Activated naive CD4-positive, alpha-beta T cell treated with anti-CD3 and anti-CD28 coated beads, Interleukin-2, amount 50 U/mL, for 72 hours (primary cell): ENCODE measurements at places on chromosomes 6 and 20. TPM values are rescaled to one million over a fixed set of nuclear protein-coding genes. Genes with fewer than 3 reads are reported as not detected.
A peak's percentile ranks its signal among the peaks of the same experiment; 100 is the strongest.

CTCFL gene
- not detected for total RNA-seq

OPRM1 gene
- total RNA-seq = not detected

POU5F1 gene
- total RNA-seq = 0.59 TPM

PRL gene
- total RNA-seq = not detected

PBOV1 gene
- total RNA-seq = not detected

PNLDC1 gene
- 0.80 TPM for total RNA-seq

PTCRA gene
- total RNA-seq = not detected

CYP24A1 gene
- total RNA-seq = not detected

LY6G6C gene
- total RNA-seq = not detected

MEI4 gene
- not detected for total RNA-seq

HLA-F gene
- 504 TPM for total RNA-seq

DNA sequence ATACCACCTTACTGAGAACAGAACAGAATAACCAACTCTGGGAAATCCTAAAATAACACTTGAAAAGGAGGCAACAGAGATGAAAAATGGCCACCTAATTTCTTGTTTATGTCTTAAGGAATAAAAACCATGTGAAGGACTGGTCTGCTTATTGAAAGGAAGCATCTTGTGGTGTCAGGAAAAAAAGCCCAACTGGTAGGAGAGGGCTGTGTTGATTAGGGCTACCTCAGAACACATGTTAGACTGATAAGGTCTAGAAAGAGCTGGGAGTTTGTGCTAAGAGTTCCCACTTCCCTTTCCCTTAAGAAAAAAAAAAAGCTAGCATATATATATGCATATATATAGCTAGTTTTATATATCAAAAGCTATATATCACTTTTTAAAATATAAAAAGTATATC lies 425.3 kb upstream of the BTBD3 start:
- no peak for DNase-seq

- DNase-seq = no peak
Observed at GRCh38 chr20:62321521-62321948, 18.7 kb downstream of the ADRM1 start.

DNA sequence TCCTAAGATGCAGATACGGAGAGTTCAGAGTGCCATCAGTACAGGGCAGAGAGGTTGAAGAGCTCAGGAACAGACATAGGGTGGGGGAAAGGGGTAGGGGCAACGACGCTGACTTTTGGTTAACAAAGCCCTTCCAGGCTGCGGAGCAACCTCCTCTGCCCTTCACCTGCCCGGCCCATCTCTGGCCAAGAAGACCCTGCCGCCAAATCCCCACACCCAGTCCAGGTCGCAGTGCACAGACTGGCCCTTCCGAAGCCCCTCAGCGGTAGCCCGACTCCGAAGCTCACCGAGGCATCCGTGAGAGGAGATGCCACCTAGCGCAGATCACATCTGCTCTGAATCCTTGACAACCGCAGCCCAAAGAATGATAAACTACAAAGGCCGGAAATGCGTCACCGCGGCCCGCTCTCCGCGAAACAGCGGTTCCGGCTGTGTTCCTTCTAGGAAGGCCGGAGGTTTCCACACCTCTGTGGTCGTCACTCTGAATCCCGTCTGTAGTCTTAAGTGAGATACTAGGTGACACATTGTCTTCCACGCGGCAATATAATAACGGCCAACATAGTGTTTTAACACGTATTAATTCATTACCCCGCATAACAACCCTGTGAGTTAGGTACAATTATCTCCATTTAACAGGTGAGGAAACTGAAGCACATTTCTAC lies at the start of gene ZSCAN23:
Gene ZSCAN23, minus strand, starts transcription at position 380 of the 662 bp plus-strand sequence. CDS start 7,225 bp downstream, outside the sequence.
- DNase-seq = peak; percentile 78

- DNase-seq = no peak
Observed at GRCh38 chr6:108746366-108746765, 101.9 kb upstream of the ARMC2 start.

DNA sequence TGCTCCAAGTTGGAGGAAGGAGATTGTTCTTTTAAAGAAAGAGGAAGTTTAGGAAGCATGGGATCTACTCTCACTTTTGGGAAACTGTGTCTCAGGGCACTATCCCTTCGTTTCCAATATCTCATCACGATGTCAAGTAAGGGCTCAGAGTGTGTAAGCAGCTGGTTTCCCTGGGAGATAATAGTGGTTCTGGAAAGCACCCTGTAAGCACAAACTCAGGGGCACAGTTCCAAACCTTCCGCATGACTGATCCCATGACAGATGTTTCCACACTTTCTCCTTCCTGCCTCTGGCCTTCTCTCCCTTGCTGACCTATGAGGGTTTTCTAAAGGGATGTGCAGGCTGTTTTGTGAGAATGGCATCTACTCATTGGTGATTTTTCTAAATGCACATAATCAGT lies 33.9 kb downstream of the ADTRP start:
- no peak for DNase-seq

- no peak for DNase-seq
Observed at GRCh38 chr6:169188051-169188470, 65.6 kb downstream of the THBS2 start.

- no peak for DNase-seq
Observed at GRCh38 chr6:122695188-122695587, 84.3 kb upstream of the FABP7 start.

DNA sequence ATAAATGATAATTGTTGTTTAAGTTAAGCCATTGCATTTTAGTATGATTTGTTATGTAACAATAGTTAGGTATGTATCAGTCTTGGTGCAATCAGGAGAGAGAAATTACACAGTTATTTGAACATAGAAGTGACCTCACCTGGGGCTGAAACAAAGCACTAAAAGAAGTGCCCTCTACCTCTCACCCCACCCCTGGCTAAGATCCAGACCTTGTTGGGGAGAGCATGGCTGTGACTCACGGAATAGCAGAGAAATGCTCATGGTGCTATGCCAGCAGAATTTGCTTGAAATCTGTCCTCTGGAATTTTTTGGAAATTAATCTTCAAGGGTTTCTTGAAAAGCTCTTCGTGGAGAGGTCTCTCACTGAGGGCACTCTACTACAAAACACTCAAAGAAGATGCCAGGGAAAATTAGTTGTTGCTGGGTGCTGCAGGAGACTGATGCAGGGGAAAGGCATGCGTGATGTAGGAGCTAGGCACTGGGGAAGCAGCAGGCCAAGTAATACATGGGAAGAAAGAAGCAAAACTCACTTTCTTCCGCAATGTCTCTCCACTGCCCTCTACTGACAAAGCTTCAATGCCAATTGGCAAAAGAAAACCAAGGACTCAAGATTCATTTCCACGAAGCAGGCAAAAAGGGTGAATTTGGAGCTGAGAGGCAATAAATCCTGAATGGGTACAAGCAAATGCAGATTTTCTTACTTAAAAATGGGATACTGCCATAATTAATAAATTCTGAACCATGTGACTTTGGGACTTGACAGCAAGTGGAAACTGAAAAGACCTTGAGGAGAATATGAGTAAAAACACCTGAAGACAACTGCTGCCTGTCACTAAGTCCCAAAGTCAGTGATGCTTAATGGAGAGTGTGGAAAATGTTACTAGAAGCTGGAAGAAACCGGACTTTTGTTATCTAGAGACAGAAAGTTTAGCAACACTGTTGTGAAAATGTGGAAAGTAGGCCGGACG lies 136.3 kb upstream of the ZNF184 start:
- DNase-seq = no peak

- DNase-seq = peak; percentile 51
Observed at GRCh38 chr6:142902636-142903053, 42.3 kb downstream of the HIVEP2 start.

- no peak for DNase-seq
Observed at GRCh38 chr20:13009682-13010406, 1.1 kb downstream of the SPTLC3 start.

- DNase-seq = no peak
Observed at GRCh38 chr6:41247882-41248705, 19.9 kb downstream of the TREML4 start.

DNA sequence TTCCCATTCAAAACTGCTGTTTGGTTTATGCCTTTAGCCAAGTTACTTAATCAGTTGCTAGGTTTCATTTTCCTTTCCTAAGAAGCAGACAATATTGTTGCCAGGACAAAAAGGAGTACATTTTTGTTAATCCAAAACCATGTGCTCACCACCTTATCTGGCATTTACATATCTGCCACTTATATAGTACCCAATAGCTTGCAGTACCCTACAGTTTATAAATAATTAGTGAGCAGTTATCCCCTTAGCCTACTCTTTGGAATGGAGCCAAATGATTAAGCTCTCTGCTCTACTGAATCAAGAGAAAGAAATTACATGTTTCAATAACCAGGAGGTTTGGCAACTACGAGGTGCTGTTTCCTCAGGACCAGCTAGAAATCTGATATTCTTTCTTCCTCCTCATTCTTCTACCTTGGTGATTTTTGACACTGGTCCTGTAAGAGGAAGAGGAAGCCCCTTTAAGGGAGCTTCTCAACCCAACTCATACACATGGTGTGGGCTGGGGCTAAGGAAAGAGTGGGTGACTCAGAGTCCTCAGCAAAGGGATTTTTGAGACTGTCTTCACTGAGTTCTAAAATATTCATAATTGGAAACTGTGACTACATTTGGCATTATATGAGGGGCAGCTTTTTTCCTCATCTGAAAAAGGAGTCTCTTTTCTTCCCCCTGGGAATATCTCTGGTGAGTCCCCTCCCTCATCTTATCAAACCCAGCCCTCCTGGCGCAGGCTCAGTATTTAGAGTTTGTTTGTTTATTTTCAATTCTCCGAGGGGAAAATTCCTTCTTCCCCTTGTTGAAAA lies 1.5 kb downstream of the ZNFX1 start:
- peak; percentile 58 for DNase-seq

GRCh38 chr6:79082304-79082703 lies 4.2 kb upstream of the PHIP start:
- DNase-seq = no peak

DNA sequence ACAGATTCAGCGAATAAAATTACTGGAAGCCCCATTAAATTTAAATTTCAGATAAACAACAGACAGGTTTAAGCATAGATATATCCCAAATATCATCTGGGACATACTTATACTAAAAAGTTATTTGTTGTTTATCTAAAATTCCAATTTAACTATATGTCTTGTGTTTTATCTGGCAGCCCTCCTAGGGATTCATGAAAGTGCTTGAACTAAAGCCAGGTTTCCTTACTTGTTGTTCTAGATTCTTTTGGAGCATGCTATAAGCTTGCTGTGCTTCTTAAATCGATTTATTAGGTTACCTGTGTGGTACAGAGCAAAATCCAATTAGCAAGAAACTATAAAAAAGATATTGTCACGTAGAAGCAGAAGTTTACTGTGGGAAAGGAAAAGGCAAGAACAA lies 202.5 kb upstream of the GMDS start:
- no peak for DNase-seq

DNA sequence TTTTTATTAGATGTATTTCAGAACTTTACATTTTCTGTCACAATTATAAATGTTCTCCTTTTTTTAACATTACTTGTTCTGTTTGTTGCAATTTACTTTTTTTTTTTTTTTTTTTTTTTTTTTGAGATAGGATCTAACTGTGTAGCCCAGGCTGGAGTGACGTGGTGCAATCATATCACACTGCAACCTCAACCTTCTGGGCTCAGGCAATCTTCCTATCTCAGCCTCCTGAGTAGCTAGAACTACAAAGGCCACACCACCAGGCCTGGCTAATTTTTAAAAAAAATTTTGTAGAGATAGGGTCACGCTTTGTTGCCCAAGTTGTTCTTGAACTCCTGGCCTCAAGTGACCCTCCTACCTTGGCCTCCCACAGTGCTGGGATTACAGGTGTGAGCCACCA lies 15.1 kb upstream of the MBOAT1 start:
- no peak for DNase-seq

- DNase-seq = no peak
Observed at GRCh38 chr6:88539295-88539764, 373.2 kb upstream of the CNR1 start.

GRCh38 chr6:52995913-52996645 lies 995 bp upstream of the GSTA4 start:
- peak; percentile 29 for DNase-seq

DNA sequence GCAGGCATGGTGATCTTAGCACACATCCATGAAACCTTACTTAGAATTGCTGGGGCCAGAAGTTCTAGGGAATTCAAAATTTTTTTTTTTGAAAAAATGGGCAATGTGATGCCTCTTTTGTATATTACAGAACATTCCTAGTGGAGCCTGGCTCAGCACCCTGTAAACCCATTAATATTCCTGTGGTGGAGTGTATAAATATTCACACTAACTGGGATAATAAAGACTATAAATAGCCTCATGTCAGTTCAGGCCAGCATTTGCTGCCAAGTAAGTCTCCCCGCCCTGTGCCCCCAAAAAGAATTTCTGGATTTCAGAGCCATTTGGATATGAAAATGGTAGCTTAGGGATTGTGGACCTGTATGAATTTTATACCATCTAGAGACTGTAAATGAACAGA lies 14.8 kb downstream of the BANF2 start:
- no peak for DNase-seq

DNA sequence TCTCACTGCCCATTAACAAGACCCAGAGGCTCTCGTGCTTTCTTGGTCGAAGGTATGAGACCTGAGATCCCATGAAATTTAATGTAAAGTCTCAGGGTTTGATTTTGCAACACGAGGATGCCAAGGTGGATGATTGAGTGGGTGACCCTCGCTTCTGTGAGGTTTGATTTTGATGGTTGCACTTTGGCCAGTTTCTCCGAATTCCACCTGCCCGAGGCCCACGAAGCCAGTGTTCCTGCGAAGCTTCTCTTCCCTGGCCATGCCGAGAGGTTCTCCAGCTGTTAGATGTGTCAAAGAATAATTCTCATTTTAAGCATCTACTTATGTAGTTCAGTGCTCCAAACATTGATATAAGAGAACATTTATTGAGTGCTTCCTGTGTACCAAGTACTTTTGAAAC lies at the start of gene KIF25:
Gene KIF25, plus strand, starts transcription at position 30 of the 400 bp plus-strand sequence. CDS start 31,915 bp downstream, outside the sequence.
- DNase-seq = no peak

DNA sequence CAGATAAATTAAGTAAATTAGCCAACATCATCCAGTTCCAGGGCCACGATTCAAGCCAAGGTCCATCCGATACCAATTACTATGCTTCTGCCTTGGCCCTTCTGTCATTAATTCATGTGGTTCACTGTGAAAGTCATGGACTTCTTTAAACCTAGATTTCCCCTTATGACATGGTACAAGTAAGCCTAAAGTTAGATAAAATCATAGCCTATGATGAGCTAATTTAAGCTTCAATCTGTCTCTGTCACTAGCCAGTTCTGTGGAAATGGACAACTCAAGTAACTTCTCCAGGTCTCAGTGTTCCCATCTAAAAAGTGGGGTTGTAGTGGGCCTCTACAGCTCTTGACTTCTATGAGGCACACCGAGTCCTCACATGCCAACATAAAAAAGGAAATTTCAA lies 225.5 kb upstream of the MARCKS start:
- DNase-seq = no peak

DNA sequence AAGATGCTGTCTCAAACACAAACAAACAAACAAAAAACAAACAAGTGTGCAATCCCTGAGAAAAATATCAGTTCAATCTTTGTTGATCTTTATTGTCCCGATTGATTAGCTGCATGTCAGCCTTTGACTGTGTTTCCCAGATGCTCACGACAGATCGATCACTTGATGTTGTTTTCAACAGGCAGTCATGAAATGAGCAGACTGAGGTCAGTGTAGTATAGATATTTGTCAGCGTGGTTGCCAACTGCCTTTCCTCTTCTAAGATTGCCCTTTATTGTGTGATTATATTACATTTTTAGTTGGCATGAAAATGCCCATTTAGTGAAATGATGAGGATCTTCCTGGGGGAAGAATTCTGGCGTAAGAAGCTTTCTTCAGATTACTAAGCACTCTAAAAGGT lies 25.6 kb downstream of the UTRN start:
- no peak for DNase-seq
